ENCODE measurements at places on chromosomes 1 and 21.
A peak's percentile ranks its signal among the peaks of the same experiment; 100 is the strongest.

GRCh38 chr21:42172596-42173483 is 46.1 kb upstream of the ABCG1 start:
- no peak for DNase-seq

DNA sequence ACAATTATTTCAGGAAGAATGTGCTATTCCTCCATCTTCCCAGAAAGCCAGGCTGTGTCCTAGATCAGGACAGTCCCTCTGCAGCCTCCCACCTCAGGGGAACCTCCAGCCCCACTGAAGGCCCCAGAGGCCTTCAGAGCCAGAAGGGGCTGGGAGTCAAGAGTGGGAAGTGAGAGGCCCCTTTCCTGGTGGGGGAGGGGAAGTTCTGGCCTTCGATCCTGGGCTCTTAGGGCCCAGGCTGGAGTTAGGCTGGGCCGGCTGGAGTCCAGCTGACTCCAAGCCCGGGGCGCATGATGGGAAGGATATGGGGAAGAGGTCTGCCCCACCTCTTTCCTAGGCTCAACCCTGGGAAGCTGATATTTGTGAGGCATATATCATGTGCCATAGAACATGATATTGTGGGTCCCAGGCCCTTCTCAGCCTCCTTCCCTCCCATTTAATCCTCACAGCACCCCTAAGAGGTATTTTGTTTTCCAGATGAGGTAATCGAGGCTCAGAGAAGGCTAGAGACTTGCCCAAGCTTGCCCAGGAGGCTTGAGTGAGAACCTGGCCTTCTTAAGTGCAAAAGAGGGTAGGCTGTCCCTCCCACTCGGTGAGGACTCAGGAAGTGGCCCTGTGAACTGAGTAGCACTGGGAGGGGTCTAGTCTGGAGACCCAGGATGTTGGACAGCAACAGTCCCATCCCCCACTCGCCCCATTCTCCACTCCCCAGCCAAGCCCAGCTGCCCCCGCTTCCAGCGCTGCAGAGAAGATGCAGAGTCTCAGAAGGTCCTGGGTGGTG is 18.6 kb upstream of the HSPG2 start:
- DNase-seq = no peak

GRCh38 chr1:16235944-16236510 is 956 bp downstream of the CPLANE2 start:
- peak; percentile 65 for DNase-seq

- DNase-seq = no peak
Observed at GRCh38 chr1:244011786-244012185, 39.3 kb upstream of the ZBTB18 start.

DNA sequence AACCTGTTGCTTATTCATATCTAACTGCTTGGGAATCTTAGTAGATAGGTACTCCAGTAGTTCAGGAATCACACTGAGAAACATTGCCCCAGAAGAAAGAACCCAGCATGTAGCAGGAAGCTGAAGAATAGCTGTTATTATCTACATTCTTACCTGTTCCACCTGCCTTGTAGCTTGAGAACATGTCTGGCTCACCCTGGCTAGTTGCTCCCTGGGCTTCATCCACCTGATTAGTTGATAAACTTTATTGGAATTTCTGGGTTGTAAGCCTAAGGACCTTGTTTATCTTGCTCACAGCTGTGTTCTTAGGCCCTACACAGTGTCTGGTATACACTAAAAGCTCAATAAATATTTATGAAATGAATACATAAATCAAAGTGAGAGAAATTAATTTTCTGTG is 106.3 kb upstream of the DMRTA2 start:
- no peak for DNase-seq

DNA sequence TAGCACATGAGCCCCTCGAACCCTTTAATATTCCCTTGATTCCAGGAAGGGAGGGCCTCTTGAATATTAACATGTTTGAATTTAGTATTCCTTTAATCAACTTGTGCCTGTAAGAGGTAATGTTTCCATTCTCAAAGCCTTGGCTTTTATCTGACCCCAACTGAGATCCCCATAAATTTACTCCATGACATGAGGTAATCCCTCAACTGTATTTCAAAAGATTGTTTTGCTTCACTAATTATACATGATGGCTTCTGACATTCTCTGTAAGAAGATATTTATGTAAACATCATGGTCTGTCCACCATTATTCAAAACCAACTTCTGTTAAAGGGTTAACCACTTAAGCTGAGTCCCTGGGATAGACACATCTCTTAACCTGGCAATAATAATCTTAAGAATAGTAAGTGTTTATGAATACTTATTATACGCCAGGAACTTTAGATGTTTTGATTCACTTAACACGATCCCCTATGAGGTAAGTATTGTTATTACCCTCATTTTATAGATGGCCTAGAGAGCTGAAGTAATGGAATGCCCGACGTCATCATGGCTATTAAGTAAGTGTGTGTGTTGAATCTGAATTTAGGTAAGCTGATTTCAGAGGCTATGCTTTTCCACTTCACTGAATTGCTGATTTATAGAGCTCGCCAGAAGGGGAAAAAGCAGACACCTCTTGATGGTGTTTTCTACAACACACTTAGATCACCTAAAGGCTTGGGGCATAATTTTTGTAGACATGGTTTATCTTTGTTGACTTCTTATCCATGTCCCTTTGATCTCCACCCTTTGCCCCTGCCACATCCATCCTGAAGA is 11.1 kb downstream of the KRTAP19-1 start:
- no peak for DNase-seq

- no peak for DNase-seq
Observed at GRCh38 chr1:20875198-20875973, 88.3 kb upstream of the HP1BP3 start.

- peak; percentile 84 for DNase-seq
Observed at GRCh38 chr1:159936273-159936904, 9.0 kb downstream of the IGSF9 start.

GRCh38 chr1:199033661-199034060 is 394.8 kb downstream of the PTPRC start:
- no peak for DNase-seq

DNA sequence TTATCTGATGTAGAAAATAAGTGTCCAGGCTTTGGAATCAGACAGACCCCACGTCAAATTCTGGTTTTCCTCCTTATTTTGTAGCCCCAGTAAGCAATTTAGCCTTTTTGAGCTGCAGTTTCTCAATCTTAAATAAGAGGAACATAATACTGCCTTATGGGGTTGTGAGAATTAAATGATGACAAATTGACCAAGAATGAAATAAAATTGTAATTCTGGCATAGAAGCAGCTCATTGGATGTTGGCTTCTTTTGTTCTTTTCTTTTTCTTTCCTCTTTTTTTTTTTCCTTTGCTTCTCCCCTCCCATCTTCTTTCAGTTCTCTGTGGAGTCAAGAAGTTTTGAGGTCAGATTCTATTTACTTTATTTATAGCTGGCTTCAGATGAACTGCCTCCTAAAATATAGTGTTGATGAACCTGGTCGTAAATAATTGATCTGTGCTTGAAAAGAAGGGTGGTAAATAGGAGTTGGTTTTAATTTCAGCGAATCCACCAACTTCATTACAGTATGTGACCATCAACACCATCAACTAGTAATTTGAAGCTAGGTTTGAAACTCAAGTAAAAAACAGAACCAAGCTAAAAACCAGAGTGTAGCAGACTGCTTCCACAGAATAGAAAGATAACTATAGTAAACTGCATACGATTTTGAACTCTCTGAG is 81.1 kb downstream of the CACHD1 start:
- no peak for DNase-seq

- DNase-seq = no peak
Observed at GRCh38 chr1:50352428-50352827, 70.8 kb downstream of the DMRTA2 start.

GRCh38 chr1:121525355-121525754 is 340.6 kb downstream of the SRGAP2C start:
- DNase-seq = no peak
